ENCODE measurements at places on chromosomes 5 and 9.

- no peak for DNase-seq
These were observed 61.3 kb downstream of the KCNIP1 start for GRCh38 chr5:170565072-170565471.

- DNase-seq: no peak
These were observed 160.9 kb upstream of the RAI14 start for GRCh38 chr5:34495178-34495577.

DNA sequence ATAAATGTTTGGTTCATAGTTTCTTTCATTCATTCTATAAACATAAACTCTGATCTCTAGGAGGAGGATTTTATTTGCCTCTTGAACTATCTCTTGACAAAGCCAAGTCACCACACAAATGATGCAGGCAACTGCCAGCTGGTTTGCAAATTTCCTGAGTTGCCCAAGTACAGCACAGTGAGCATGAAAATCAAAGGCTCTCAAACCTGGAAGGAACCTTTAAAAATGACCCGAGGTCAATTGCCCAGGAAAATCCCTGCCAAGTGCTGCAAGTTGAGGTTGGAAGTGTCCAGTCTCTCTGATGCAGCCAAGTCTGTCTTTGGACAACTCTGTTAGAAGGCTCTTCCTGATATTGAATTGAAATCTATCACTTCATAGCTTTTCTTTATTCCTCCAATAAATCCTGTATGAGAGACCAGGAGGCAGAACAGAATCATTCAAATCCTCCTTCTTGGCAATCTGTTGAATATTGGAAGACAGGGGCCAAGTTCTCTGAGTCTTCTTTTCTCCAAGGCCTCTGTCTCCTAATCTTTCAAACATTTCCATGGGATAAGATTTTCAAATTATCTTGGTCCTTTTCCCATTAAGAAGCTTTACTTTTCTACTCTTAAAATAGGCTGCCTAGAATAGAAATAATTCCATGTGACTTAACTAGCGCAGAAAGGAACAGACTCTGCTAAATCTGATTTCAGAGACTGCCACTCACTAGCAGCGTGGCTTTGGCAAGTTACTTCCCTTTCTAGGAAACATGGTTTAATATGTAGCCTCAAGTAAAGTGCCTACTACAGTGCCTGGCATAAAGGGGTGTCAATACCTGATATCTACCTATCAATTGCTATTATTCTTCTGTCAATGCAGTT lies 159.2 kb downstream of the SNX18 start:
- no peak for DNase-seq

DNA sequence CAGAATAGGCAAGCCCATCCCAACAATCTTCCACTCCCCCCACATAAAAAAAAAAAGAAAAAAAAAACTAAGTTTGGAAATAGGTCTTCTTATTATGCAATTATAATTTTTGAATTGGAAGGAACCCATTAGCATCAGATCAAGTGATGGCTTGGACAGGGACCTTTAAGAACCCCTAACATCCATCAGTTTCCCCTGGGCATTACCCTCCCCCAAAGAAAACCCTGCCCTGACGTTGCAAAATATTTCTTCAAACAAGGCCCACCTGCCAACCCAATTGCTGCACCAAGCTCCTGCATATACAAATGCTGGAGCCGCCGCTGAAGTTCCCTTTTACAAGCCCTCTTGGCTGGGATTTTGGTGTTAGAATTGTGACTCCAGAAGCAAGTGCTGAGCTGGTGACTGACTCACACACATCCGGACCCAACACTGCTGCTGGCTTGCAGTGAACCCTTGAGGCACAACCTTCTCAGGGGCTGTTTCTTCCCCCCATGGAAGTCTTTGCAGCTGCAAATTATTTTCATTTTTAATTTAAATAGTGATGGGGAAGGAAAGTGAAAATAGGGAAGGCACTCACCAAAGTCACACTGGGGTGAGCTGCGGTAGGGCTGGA lies 56.1 kb upstream of the AFAP1L1 start:
- no peak for DNase-seq

DNA sequence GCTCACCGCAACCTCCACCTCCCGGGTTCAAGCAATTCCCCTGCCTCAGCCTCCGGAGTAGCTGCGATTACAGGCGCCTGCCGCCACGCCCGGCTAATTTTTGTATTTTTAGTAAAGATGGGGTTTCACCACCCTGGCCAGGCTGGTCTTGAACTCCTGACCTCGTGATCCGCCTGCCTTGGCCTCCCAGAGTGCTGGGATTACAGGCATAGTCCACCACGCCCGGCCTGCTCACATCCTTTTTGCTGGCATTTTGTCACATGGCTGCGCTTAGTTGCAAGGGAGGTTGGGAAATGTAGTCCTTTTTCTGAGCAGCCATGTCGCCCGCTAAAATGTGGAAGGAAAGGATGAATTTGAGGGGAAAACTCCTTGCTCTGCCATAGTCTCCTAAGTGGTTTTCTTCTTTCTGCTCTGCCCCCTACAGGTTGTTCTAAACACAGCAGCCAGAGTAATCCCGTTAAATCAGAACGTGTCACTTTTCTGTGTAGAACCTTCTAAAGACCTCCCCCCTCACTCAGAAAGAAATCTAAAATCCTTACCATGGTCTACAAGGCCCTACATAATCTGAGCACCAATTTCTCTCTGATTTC lies 57.8 kb upstream of the HSPA9 start:
- peak; percentile 60 for DNase-seq

- peak; percentile 76 for DNase-seq
These were observed 1.8 kb downstream of the ZFAND5 start for GRCh38 chr9:72363236-72363635.

Data from hematopoietic multipotent progenitor cell treated with erythropoietin and hydrocortisone succinate and interleukin-3 and kit ligand, for 17 days (in vitro differentiated cells).